NCI-H1048 (cell line): ENCODE measurements at places on chromosomes 7 and 10.

- no peak for DNase-seq
These were observed 10.4 kb downstream of the HDAC9 start for GRCh38 chr7:18505870-18506460.

DNA sequence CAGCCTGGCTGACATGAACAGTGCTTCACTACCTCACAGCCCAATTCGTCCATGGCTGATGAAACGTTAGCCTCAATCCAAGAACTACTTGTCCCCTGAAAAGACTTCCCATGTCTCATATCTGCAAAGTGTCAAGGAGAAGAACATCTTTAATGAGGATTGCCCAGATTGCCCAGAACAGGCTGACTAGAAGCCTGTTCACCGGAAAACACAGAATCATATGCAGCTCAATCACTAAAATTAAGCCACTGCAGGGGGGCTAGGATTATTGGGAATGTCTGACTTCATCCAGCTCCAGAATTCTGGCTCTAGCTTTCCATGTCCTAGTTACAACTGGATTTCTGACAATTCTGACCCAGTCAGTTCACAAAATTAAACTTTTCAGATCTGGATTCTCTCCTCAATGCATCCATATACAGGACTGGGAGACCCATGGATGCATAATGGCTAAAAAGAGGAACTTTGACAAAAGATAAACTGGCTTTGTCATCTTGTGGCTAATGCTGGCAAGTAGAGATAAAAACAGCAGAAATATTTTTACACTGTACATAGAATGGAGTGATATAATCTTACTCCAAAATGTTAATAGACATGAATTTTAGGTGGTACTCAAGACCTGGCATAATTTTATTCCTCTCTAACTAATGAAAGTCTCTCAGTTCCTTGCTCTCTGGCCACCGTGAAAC is 467.0 kb upstream of the POT1 start:
- no peak for DNase-seq

DNA sequence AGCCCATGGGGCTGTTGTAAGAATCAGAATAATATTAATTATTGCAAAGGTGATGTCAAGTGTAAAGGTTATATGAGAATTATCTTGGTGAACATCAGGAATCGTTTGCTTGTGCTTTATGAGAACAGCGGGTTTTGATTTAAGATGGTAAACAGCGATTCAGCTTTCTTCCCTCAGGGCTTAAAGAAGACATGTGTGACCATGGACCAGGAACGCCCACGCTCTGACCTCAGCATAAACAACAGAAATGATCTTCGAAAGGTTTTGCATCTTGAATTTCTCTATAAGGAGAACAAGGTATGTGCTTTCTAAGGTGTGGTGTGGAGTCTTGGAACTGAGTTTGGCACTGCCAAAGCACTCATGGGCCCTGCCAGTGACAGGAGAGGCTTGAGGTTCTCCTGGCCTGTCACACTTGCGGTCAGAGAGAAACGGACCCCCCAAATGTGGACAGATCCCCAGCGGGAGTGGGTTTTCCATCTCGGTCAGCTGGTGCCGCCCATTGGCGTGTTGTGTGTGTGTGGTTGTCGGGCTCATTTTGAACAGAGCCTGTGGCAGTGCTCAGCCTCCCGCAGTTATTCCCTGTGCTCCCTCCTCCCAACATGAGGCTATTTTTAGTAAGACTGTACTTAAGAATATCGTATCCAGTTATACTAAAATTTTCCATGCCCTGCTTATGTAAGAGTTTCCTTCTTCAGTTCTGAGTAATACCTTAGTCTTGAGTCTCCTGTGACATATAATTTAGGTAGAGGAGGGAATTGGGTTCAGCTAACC is 7.2 kb downstream of the MINDY4 start:
- DNase-seq = no peak

- DNase-seq = no peak
These were observed 5.3 kb upstream of the GIMAP5 start for GRCh38 chr7:150731916-150732315.

- DNase-seq = no peak
These were observed 420.3 kb downstream of the LRMDA start for GRCh38 chr10:75851580-75852345.

GRCh38 chr10:44911081-44911540 is at the start of gene TMEM72:
TSS of gene TMEM72 (plus strand) at chr10:44911337. CDS start at chr10:44911513, 176 bp downstream.
- no peak for DNase-seq

- no peak for DNase-seq
These were observed 2.4 kb downstream of the RBM20 start for GRCh38 chr10:110646417-110647135.

DNA sequence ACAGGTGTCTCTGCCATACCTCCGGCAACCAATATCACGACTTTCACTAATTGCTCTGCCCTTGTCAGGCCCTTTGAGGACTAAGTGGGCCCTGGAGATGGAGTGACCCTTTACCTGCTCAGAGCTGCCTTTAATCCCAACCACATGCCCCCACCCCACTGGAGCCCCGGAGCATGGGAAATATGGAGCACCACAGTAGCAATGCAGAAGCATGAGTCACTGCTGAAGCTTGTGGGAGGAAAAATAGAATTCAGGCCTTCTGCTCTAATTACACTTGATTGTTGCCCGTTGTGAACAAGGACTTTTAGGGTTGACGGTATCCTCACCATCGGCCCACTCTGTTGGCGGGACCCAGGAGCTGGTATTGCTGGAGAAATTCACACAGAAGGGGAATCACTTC is 52.5 kb upstream of the FRMD4A start:
- no peak for DNase-seq

DNA sequence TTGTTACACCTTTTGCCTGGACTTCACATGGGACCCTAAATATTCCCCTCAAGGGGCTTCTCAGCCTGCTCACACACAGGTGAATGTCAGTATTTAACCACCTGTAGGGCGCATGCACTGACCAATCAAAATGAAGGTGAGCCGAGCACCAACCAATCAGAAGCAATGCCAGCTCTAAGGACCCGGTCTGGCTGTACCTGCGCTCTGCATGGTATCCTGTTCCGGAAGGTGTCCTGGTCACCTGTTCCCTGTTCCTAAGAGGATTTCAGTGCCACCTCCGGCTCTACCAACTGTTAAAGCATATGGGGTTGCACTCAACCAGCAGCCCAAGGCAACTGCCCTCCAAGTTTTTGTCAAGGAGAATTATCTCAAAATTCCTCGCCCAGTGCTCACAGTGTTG is 18.4 kb upstream of the CALN1 start:
- no peak for DNase-seq

GRCh38 chr7:7317850-7318249 is 135.5 kb downstream of the C1GALT1 start:
- no peak for DNase-seq

- no peak for DNase-seq
These were observed 147.8 kb downstream of the ARHGAP22 start for GRCh38 chr10:48456808-48457761.

GRCh38 chr10:111703986-111704385 is 479.6 kb downstream of the GPAM start:
- DNase-seq = no peak

DNA sequence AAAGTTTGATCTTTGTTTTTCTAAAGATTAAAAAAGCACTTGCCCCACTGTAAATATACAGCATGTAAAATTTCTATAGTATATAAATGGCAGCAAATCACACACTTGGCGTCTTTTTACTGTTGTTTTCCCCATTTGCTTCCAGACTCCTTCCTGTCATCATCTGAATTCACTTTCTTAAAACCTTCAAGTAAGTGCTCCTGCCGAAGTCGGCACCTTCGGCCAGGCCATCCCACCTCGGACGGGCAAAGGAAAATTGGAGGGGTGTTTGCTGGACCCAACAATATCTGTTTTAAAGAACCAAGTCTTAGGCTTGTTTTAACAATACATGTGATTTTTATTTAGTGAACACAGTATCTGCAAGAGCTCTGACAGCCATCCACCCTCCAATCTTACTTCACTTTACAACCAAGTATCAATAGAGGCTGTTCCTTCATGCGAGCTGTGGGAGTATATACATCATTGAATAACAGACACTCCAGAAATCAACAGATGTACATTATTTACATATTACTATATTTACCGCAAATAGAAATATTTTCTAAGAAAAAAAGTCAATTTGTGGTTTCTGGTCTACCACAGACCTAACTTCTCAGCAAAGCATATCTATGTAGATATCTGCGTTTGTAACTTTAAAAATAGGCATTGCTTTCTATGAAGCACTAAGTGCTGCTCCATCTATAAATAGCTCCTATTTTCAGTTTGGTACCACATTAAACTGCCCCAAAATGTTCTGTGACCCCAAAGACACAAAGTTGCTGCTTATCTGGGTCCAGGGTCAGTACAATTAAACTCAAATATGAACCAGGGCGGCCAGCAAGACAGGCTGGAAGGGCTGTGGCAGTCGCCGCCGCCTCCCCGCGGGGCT is 110.7 kb downstream of the CYTH3 start:
- no peak for DNase-seq

DNA sequence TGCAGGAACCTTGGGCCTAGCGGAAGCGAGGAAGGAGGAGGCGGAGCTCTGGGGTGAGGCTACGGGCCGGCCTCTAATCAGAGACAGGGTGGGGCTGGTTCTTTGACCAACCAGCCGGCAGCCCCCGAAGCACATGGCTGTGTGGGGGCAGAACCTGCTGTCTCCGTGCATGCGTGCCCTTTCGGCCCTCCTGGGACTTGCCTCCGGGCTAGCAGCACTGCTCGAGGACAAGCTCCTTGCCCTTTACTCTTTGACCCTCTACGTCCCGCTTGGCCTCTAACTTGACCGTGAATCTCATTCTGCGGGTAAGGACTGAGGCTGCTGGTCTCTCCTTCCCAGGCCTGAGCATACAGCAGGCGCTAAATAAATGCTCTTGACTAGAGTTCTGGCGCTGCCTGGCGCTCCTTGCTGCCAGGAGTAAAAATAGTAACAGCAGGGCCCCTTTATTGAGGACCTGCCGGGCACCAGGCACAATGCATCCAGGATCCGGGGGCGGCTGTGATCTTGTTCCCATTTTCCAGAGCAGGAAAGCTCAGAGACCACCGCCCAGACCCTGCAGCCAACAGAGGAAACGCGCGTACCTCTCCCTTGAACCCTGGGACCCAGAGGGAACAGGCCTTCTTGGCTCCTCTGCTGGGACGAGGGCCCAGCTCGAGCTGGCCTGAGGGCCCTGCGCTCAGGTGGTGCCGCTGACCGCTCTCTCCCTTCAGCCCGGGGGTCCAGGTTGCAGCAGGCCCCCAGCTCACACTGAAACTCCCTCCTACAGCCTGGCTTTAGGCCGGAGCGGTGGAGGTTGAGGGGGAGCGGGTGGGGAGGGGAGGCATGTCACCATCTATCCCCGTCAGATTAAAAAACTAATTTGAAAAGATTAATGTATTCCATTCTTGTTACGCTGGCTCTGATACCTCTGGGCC is 2.7 kb upstream of the COMTD1 start:
- no peak for DNase-seq

DNA sequence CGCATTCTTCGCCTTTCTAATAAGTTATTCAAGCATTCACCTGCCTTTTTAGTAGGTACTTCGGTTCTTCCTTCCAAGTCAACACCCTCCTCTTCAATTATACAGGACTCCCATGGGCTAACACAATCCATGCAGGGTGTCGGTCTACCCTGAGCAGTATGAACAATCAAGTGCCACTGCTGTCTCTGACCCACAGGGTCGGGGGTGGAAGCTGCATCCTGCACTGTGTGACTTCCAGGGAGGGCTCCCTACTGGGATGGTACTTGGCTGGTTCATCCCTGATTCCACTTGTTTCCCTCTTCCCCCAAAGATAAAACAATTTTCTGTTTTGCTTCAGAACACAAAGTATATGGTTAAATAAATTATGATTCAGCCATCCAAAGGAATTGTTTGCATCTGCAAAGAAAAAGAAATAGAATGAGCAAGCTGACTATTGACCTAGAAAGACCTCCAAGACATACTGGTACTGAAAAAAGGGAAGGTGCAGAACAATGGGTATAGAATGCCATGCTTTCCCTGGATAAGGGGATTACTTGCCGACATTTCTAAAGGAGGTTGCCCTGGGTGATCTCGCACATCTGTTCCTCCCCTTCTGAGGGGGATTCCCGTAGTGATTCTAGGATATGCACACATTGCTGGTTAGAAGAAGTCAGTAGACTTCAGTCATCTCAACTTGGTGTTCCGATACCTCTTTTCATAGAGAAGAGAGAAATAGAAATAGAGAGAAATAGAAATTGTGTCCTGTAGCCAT is 89.1 kb upstream of the AGR3 start:
- DNase-seq = no peak

- no peak for DNase-seq
These were observed 7.1 kb upstream of the TAS2R39 start for GRCh38 chr7:143176128-143176527.

- DNase-seq = no peak
These were observed 73.4 kb downstream of the CAV1 start for GRCh38 chr7:116598278-116598677.

GRCh38 chr7:90668992-90669391 is 72.9 kb downstream of the CDK14 start:
- no peak for DNase-seq

DNA sequence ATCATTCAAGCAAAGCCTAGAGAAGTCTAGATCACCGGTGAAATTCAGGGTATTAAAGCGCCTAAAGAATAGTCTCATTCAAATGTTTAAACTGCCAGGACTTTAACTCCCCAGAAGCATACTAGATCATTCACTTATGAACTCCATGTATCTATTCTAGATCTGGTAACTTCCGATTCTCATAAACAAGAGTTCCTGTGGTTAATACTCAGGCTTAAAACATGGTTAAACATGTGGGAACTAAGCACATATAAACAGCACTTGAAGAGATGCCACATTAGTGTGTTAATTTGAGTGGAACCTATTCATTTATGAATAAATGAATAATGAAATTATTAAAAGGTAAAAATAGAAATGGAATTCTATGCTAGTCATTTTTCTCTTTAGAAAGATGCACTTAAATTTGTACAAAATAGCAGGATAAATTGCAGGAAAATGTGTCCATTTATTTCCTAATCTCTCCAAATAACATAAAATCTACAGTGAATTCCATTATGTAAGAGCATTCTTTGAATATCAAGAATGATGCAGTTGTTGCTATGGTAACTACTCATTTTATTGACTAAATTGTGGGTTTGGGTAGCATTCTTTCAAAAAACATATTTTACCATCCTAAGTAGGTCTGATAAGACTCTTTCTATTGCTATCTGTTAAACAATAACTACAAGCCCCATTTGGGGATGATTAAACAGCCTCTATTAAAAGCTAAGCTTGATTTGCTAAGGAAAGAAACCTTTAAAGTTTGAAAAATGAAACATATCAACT is 147.6 kb upstream of the TMEM168 start:
- no peak for DNase-seq

- no peak for DNase-seq
These were observed 123.1 kb downstream of the DIP2C start for GRCh38 chr10:566241-566885.
